NCI-H446 (cell line): ENCODE measurements at places on chromosomes 7 and 10.

DNA sequence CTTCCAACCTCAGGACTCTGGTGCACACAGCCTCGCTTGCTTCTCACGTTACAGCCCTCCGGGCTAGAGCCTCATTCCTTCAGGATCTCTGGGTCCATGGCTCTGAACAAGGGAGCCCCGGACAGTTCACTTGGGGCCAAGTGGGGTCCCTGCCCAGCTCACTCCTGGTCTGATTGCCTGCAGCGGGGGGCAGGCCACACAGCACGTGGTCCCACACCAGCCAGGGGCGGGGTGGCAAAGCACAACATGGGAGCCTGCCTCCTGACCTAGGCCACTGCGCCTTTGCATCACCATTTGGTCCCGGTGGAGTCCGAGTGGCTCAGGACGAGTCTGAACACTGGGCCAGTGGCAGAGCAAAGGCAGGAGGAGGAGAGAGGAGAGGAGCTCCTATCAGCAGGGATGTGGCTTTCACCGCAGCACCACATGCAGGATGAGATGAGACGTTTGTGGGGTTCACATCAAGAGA is 13.4 kb upstream of the CRYGN start:
- DNase-seq: no peak

- no peak for DNase-seq
Measured at GRCh38 chr7:126203185-126203584, 1049.6 kb downstream of the GRM8 start.

DNA sequence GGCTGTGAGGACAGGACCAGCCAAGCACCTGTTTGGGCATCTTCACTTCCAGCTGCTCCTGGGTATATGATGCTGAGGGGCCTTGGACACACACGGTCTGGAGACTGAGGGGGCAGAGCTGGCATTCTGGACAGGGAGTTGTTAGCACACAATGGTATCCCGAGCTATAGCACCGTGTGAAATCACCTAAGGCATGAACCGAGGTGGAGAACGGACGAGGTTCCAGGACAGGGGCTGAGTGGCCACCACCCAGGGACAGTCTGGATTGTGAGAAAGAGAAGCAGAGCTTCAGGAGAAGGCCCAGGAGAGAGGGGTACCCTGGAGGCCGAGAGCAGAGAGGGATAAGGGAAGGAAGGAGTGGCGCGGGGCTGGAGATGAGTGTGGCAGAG is 571.8 kb downstream of the TCERG1L start:
- no peak for DNase-seq

GRCh38 chr10:130656582-130657133 is 520.5 kb downstream of the GLRX3 start:
- no peak for DNase-seq

- DNase-seq: no peak
Measured at GRCh38 chr7:11135573-11135972, 161.9 kb downstream of the PHF14 start.

GRCh38 chr7:28800150-28800549 is 158.0 kb downstream of the TRIL start:
- no peak for DNase-seq

DNA sequence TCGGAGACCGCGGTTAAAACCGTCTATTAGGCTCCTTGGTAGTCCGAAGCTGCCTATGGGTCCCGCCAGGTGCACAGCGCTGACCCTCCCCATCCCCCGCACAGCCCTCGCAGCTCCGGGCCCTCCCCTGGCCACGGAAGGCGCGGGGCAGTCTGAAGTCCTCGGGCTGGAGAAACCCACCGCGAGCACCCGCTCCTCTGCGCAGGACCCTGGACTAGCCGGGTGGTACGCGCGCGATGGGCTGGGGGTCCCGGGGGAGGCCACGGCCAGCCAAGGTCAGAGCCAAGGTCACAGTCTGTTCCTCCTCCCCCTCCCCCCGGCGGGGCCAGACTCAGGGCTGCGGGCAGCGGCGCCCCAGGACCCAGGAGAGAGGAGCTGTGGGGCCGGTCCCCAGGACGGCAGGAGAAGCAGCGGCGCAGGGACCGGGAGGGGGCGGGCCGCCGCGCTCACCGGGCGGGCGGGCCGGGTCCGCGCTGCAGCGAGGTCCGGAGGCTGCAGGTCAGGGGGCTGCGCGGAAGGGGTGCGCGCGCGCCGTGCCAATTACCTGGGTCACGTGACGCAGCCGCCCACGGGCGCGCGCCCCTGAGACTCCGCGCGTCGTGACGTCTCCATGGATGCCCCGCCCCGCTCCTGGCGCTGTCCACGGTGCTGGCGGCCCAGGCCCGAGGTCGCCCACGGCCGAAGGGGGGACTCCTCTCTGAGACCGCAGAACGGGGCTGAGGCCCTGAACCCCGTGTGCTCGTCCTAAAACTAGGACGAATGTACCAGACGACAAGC is at the start of gene OGDHL:
TSS of gene OGDHL (minus strand) at position 535 of the 777 bp plus-strand sequence. CDS start 3,731 bp downstream, outside the sequence.
- DNase-seq: no peak

DNA sequence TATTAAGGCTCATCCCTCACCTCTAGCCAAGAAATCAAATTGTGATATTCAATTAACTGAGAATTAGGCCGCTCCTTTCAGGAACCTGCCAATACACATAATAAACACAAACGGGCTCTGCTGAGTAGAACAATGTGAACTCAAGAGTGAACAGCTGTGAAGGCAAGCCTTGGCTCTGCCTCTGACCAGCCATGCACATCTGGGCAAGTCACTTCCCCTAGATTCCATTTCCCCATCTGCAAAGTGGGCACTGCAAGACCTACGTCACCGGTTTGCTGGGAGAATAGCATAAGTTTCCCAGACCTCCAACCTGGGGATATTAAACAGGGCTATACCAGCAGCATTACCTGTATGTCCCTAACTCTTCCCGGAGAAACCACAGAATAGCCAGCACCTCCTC is 355.2 kb downstream of the TNS3 start:
- DNase-seq: no peak

- no peak for DNase-seq
Measured at GRCh38 chr7:108200326-108200725, 70.2 kb upstream of the LAMB4 start.

DNA sequence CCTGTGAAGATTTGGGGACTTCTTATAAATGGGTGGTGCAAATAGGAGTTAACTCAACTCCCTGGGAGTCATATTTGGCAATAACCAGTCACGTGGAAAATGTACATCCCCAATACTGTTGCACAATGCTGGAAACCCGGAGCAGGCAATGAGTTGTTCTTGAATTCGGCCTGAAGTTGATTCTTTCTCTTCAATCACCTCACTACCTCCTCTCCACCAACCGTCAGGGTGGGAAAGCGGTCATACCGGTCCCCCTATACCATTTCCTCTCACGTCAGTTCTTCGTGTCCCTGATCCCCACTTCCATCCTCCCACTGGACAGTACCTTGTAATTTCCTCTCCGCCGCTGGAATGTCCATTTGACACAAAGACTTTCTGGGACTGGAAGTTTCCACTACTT is 2.8 kb downstream of the GIMAP5 start:
- no peak for DNase-seq

GRCh38 chr7:45133877-45134276 is 22.4 kb upstream of the TBRG4 start:
- no peak for DNase-seq

GRCh38 chr7:104805449-104806317 is 208.3 kb upstream of the KMT2E start:
- DNase-seq: no peak

GRCh38 chr10:98141484-98142073 is 7.1 kb downstream of the R3HCC1L start:
- no peak for DNase-seq

DNA sequence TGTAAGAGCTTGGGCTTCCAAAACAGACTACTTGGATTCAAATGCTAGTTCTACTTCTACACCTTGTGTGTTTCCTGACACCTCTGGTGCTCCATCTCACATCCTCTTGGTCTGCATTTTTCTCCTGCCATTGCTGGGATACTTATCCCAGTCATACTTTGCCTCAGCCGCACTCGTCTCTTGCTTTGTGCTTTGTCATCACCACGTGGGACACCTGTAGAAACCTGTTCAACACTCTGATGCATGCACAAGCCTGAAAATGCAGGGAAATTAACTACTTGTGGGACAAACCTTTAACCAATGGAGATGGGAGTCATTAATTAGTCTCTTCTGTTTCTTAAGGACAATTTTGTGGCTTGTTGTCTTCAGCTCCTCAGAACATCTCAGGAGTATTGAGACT is 94.2 kb upstream of the PHYHIPL start:
- no peak for DNase-seq

DNA sequence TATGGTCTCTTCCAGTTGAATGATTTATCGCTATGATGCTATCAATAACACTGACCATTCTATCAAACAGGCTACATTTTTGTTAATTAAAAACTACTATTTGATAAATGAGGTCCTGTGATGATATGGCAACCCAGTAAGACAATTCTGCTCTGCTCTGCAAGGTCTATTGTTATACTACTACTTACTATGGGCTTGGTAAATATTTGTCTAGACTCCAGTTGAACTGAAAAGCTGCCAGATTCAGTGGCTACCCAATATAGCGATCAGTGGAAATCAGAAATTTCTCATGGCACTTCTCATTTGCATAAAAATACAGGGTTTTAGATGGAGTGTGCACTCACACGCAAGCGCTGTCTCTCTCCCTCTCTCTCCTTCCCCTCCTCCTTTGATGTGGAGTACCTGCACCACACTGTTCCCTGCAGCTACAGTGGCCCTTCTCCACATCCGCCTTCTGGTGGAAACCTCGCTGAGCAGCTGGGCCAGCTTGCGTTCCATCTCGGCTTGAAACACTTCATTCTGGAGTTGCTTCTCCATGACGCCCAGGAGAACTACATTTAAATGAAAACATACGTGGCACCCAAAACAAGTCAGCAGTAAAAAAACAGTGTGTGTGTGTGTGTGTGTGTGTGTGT is 77.9 kb downstream of the KIAA1549 start:
- DNase-seq: no peak

GRCh38 chr7:96992192-96993005 is 13.0 kb upstream of the DLX6 start:
- no peak for DNase-seq

DNA sequence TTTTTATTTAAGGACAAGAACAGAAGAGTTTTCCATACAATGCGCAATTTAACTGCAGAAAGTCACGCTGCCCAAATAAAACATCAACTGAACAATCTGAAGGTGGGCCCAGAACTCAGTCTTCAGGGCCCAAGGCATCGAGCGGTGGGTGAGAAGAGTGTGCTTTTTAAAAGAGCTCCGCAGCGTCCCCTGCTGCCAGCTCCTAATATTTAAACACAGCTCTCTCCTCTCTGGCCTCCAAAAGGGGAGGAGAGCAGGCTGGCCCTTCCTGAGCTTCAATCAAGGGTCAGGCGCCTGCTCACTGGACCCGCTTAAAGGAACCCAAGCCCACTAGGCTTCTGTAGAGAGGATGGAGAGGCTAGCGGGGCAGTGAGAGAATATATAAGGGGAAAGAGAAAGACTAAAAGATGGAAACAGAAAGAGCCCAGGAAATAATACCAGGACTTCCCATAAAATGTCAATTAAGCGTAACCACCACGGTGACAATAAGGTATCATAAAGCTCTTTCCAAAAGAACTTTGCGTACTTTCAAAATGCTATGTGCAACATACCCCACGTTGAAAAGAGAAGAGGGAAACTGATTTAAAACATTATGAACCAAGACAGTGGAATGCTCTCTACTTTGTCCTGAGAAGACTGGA is 2.8 kb downstream of the FAM53B start:
- peak; percentile 65 for DNase-seq

GRCh38 chr7:14894826-14895225 is 7.7 kb downstream of the DGKB start:
- no peak for DNase-seq

GRCh38 chr10:70964245-70964644 is 75.9 kb upstream of the PCBD1 start:
- no peak for DNase-seq

DNA sequence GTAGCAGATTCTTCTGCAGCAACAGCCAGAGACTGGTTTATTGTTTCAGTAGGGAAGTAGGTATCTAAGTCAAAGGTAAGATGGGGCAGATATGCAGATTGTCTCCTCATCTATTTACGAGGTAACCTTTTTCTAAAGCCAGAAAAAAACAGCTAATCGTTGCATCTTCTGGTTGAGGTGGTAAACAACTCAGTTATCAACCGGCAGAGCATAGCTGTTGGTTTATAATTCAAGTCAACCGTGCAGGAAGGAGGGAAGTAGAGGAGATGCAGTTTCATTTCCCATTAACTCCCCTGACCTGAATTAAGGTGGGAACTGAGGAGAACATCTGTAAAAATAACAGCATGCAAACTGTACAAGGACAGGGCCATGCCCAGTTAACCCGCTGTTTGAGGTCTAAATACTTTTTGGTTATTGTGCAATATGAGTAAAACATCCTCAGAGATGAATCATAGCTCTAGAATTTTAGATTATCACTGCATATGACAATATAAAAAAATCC is 156.5 kb upstream of the ITGB1 start:
- DNase-seq: no peak

- DNase-seq: no peak
Measured at GRCh38 chr7:123047955-123048354, 52.5 kb upstream of the TAS2R16 start.

DNA sequence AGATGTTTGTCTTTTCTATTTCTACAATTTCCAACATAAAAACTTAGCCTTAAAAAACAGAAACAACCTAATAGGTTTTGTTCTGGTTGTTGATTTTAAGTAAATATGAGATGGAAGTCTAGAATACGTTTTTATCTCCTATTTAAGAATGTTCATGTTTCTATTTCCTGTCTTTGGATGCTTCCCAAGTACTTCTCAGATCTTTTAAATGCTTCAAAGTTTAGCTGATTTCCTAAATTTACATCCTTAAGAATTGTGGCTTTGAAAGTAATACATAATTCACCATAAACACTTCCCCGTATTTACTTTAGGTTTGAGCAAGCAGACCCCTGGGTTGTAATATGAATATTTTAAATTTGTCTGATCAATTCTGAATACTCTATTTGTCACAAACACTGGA is 70.5 kb downstream of the RAPGEF5 start:
- no peak for DNase-seq

- no peak for DNase-seq
Measured at GRCh38 chr7:87354749-87355148, 9.3 kb downstream of the CROT start.

GRCh38 chr10:5155951-5156350 is 29.0 kb downstream of the AKR1C8 start:
- no peak for DNase-seq

DNA sequence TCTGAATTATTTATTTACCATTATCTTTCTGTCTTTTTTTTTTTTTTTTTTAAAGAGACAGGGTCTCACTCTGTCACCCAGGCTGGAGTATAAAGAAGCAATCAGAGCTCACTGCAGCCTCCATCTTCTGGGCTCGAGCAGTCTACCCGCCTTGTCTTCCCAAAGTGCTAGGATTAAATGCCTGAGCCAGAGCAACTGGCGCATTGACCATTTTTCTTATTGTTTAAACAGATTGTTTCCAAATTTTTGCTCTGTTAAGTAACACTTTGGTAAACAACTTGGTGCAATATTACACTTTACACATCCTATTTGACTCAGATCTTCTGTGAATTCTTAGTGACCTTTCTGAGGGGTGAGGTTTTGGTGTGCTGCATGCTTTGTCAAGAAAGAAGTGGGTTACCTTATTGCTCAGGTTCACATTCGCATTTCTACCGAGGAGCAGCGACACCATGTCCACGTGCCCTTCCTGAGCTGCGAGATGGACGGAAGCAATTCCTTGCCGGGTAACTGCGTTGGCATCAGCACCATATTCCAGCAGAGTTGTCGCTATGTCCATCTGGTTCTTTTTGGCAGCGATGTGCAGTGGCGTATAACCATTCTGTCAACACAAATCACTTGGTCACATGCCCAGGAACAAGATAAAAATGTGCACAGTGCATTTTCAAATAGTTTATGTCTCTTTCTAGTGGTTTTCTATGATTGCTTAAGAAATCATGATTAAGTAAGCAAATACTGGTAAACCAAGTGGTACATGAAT is 203.2 kb downstream of the ANK3 start:
- peak; percentile 92 for DNase-seq
